ENCODE measurements at places on chromosomes 5 and 9.

DNA sequence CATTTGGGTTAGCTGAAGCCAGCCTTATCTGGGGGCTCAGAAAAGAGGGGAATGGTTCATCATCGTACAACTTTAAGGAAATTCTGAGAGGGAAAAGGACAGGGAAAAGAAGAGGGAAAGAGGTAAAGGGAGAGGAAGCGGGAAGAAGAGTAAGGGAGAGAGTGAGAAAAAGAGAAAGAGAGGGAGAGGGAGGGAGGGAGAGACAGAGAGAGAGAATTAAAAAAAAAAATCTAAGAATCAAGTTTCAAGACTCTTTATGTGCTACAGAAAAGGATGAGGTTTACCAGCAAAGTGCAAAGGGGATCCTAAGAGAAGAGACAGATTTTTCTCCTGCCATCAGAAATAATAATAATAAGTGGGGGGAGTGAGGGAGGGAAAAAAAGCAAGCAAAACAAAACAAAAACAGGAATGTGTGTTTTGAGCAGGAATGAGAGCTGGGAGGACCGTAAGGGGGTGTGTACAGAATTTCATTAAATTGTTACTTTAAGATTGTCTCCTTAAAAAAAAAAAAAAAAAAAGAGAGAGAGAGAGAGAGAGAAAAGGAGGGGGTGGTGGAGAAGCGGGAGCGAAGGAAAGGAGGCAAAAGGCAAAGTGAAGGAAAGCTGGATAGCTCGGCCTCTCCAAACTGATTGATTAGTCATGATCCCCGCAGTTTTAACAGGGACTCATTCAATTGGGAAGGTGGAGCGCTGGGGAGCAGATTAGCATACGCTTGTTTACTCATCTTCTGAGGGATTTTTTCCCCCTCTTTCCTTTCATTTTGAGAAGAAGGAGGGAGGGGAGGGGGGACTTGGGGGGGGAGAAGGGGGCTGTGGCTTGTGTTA is 438 bp upstream of the PAPPA start:
- no peak for DNase-seq

GRCh38 chr5:94082405-94082804 is 341.0 kb upstream of the POU5F2 start:
- no peak for DNase-seq

DNA sequence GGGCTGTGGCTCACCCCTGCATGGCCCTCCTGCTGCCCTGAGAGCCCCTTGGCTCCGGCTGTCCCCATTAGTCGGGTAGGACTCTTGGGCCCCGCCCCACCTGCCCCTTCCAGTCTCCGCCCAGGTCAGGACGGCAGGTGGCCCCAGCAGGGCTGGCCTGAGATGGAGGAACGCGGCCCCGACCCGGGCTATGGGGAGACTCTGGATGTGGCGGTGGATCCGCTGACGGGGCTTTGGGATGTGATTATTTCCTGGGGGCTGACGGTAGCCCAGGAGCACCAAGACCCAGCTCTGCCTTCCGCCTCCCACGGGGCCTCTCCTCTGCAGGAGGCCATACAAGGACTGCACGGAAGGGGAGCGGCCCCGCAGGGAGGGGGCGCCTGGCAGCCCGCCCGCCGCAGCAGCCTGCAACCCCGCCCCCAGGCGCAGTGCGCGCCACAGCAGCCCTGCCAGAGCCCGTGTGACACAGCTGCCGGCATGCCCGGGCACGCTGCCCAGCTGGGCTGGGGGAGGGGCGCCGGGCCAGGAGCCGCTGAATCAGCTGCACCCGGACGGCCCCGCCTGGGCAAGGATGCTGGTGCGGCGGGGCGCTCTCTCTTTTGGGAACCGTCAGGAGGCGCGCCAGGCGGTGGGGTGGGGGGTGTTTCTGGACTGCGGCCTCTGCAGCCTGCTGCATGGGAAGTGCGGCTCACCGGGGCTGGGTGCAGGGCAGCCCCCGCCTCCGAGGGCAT is 9.2 kb downstream of the TMEM250 start:
- peak; percentile 69 for DNase-seq

- no peak for DNase-seq
Observed at GRCh38 chr9:93206576-93207155, 22.7 kb downstream of the WNK2 start.

DNA sequence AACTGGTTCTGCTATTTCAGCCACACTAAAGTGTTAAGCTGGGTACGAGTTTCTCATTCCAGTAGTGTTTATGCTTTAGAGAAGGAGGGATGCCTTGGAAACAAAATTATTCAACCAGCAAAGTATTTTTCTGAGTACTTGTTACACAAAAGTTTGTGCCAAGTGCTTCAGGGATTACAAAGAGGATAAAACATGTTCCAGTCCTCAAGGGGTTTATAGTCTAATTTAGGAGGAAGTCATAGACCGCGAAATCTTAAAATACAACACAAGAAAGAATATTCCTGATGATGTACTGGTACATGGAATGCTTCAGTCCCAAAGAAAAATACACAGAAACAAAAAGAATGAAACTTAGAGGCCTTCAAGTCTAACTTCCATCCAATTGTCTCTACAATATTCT is 85.4 kb upstream of the NR4A3 start:
- DNase-seq, result no peak

DNA sequence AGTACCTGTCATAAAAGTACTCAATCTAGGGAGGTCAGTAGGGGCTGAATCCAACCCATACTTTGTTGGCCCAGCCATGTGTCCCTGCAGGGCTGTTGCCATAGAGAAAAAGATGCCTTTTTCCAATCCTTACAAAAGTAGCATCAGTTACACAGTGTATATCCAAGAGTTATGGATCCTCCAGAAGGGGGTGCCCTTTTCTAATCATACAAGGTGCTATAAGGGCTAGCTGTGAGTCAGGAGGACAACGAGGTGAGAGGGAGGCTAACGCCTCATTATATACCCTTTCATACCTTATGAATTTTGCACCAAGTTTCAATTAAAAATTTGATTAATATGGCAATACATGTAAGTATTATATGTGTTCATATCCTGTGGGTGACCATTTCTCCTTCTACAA is 4.8 kb downstream of the KIAA0825 start:
- DNase-seq, result no peak

DNA sequence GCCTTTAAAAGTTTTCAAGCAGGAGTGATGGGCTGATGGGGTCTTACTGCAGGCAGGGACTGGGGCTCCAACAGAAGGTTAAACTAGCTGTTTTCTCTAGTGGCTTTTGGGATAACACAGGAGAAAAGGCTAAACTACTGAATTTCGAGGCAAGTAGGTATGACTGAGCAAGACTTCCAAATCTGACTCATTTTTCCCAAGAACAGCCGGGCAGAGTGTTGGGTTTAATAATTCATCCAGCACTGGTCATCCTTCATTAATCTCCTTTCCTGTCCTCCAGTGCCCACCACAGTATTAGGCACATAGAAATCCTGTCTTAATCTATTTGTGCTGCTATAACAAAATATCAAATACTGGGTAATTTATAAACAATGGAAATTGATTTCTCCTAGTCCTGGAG is 20.5 kb downstream of the MSX2 start:
- DNase-seq, result no peak

DNA sequence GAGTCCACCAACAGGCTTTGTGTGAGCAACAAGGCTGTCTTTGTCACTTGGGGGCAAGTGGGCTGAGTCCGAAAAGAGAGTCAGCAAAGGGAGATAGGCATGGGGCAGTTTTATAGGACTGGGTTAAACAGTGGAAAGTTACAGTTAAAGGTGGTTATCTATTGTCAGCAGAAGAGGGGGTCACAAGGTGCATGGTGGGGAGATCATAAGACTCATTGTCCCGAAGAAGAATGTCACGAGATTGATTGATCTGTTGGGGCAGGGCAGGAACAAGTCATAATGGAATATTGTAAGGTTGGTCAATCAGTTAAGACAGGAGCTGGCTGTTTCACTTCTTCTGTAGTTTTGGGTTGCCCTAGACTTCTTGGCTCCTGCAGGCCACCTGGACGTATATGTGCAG is 7.6 kb upstream of the HMGCS1 start:
- no peak for DNase-seq

DNA sequence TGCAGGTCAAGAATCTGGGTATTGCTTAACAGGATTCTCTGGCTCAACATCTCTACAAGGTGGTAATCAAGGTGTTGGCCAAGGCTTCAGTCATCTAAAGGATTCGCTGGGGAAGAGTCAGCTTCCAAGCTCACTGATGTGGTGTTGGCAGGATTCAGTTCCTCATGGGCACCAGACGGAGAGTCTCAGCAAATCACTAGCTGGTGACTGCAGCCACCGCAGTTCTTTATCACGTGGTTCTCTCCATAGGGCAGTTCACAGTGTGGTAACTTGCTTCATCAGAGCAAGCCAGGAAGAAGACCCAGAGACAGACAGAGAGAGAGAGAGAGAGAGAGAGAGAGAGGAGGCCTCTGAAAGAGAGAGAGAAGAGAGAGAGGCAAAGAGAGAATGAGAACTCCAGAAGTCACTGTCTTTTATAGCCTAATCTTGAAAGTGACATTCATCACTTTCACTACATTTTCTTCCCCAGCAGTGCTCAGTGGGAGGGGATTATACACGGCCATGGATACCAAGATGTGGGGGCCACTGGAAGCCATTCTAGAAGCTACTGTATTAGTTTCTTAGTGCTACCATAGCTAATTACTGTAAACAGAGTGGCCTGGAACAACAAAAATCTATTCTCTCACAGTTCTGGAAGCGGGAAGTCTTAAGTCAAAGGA is 109.2 kb upstream of the SMIM23 start:
- DNase-seq, result no peak

- DNase-seq, result no peak
Observed at GRCh38 chr9:116480700-116481099, 206.4 kb upstream of the TRIM32 start.

- no peak for DNase-seq
Observed at GRCh38 chr5:60184606-60185005, 291.1 kb upstream of the PDE4D start.

DNA sequence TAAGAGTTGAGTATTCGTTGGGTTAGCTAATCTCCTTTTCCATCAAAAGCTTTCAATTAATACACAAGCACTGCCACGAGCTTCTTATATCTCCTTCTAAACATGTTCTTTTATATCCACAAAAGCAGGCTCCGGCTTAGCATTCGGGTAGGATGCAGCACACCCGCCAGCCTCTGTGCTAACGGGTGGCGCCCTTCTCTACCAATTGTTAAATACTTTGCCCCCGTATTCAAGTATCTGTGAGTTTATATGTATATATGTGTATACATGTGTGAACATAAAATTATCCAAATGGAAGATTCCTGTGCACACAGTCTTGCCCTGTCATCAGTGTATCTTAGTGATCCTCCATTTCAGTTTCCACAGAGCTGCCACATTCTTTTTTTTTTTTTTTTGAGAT is 27.8 kb downstream of the BNIP1 start:
- DNase-seq, result no peak

GRCh38 chr9:89872913-89873707 is 268.3 kb downstream of the GADD45G start:
- DNase-seq, result no peak

- no peak for DNase-seq
Observed at GRCh38 chr5:22598796-22599195, 254.3 kb downstream of the CDH12 start.

Data from HFF-Myc (cell line).